ENCODE measurements at places on chromosomes 6 and 20.

DNA sequence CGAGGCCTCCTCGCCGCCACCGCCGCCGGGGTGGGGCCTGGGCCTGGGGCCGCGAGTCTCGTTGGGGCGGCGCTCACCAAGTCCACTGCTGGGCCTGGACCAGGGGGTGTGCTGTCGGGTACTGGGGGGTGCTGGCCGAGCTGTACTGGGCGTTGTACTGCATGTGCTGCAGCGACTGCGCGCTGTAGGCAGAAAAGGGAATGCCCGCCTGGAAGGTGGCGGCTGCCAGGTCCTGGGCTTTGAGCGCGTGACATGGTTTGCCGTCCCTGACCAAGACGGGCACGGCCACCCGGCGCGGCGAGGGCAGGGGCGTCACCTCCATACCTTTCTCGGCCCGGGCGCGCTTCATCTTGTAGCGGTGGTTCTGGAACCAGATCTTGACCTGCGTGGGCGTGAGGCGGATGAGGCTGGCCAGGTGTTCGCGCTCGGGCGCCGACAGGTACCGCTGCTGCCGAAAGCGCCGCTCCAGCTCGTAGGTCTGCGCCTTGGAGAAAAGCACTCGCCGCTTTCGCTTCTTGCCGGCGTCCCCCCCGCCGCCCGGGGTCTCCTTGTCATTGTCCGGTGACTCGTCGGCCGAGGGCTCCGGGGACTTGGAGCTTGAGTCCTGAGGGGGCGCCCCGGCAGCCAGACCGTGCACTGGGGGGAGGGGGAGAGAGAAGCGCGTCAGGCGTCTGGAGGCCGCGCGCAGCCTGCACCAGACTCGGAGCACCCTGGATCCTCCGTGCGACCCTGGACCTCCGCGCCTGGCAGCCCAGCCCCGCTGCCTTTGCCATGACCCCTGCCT lies 1.8 kb downstream of the NKX2-2 start:
- DNase-seq = no peak

GRCh38 chr6:3875486-3875885 lies 26.3 kb downstream of the FAM50B start:
- no peak for DNase-seq

DNA sequence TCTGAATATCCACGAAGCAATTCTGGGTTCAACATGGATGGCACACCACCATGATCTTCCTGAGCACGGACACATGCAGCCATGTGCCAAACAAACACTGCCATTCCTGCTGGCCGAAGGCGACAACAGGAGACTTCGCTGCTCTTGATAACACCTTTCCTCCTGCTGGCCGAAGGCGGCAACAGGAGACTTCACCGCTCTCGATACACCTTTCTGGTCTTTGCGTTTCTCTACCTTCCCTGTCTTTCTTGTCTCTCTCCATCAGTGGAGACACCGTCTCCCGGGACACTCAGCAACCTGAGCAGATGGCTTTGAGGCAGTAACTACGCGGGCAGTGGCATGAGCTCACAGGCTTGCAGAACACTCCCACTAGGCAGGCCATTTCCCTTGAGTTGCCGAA lies 54.9 kb upstream of the MPC1 start:
- no peak for DNase-seq

GRCh38 chr20:41318271-41318649 lies 729 bp upstream of the ZHX3 start:
- DNase-seq = no peak

- no peak for DNase-seq
Observed at GRCh38 chr6:81831274-81831673, 78.8 kb upstream of the TENT5A start.

Measured in inflammatory macrophage treated with lipopolysaccharide for 4 hours (primary cell).